ENCODE measurements at places on chromosomes 6 and 20.

- no peak overlapping the region for H3K4me3 ChIP-seq
- H3K27me3 ChIP-seq = no peaks in the 10 kb centered on the region
- H3K27ac ChIP-seq = no peak overlapping the region
- H3K4me1 ChIP-seq = no peaks in the 10 kb centered on the region
Observed at GRCh38 chr6:133474516-133474915, 233.4 kb downstream of the EYA4 start.

DNA sequence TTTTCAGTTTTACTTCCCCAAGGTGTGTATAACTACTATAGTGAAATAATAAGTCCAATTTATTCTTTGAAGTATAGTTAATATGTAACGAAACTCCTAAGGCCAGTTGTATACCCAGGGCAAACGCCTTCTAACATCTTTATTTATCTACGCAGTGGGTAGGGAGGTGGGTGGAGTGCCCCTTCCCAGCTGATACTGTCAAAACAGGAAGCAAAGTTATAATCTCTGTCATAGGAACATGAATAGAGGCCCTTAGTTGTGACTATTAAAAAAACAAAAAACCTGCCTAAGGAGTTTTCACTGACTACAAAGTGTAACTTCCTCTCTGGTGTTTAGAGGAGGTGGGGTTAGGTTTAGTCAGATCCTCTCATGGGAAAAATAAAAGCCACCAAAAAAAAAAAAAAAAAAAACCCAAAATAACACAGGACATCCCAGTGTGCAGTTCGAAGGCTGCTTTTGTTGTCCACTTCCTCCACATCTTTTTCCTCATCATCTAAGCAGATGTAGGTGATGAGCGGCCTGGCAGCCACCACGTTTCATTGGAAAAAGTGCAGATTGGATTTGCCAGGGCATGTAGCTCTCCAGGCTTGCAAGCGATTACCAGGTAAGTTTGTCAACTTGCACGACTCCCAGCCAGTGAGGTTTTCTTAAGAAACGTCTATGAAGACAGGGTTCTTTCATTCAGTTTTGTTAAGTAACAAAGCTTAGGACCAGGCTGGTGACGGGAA is 58.7 kb downstream of the UTRN start:
- H3K36me3 ChIP-seq = no peaks in the 10 kb centered on the region
- DNase-seq = no peak
- peaks cover 95% of the 10 kb centered on the region for H3K4me1 ChIP-seq
- H3K27ac ChIP-seq = peak overlapping the region; percentile 51

GRCh38 chr6:149354009-149354408 is 36.5 kb downstream of the TAB2 start:
- no peak overlapping the region for H3K4me3 ChIP-seq
- no peak overlapping the region for H3K27ac ChIP-seq
- no peak for DNase-seq
- no peaks in the 10 kb centered on the region for H3K27me3 ChIP-seq

GRCh38 chr6:2655844-2656433 is 94.8 kb downstream of the MYLK4 start:
- no peaks in the 10 kb centered on the region for H3K36me3 ChIP-seq
- no peaks in the 10 kb centered on the region for H3K27me3 ChIP-seq
- H3K4me3 ChIP-seq = no peak overlapping the region
- no peaks in the 10 kb centered on the region for H3K4me1 ChIP-seq

- H3K4me1 ChIP-seq = peaks cover 22% of the 10 kb centered on the region
- no peak for DNase-seq
- no peaks in the 10 kb centered on the region for H3K36me3 ChIP-seq
- peak overlapping the region; percentile 77 for H3K27ac ChIP-seq
- H3K4me3 ChIP-seq = peak overlapping the region; percentile 50
- H3K27me3 ChIP-seq = no peaks in the 10 kb centered on the region
Observed at GRCh38 chr6:26033085-26033940, 53.9 kb upstream of the HFE start.

DNA sequence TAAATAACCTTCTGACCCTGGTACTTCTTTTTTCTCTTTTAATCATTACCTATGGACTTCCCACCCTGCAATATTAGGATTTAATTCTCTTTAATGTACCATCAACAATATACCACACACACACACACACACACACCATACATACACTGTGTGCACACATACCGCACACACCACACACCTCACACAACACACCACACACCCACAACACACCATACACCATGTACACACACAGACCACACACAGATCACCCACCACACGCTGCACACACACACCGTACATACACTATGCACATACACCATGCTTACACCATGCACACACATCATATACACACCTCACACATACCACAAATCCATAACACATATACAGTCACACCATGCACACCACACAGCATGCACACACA is 57.4 kb upstream of the MAP3K4 start:
- no peaks in the 10 kb centered on the region for H3K36me3 ChIP-seq
- no peak overlapping the region for H3K4me3 ChIP-seq
- peaks cover 10% of the 10 kb centered on the region for H3K4me1 ChIP-seq
- H3K27me3 ChIP-seq = no peaks in the 10 kb centered on the region
- H3K27ac ChIP-seq = no peak overlapping the region
- no peak for DNase-seq

DNA sequence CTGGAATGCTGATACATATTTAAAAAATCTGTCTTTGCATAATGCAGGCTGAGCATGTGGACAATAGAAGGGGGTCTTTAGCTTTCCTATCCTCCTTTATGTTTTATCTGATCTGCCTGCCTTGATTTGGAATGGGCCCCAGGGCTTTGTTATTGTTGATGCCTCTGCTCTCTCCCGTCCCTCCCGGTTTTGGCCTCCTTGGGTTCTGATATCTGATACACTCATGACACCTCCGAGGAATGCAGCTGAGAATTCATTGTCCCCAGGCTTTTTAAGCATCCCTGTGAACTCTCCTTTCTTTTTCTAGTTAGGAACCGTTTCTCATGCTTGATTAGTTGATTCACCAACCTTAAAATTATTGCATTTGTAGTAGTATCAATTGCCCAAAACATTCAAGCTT is 185.5 kb upstream of the RALGAPA2 start:
- H3K4me3 ChIP-seq = no peak overlapping the region
- DNase-seq = no peak
- H3K27me3 ChIP-seq = no peaks in the 10 kb centered on the region
- H3K27ac ChIP-seq = no peak overlapping the region

- H3K27ac ChIP-seq = peak overlapping the region; percentile 56
- DNase-seq = no peak
- peak overlapping the region; percentile 8 for H3K4me3 ChIP-seq
- H3K27me3 ChIP-seq = no peaks in the 10 kb centered on the region
- no peaks in the 10 kb centered on the region for H3K36me3 ChIP-seq
- H3K4me1 ChIP-seq = peaks cover 89% of the 10 kb centered on the region
Observed at GRCh38 chr6:156953127-156953478, 175.9 kb downstream of the ARID1B start.
